Memory B cell (primary cell): ENCODE measurements at places on chromosomes 6 and 20.

- DNase-seq, result no peak
Measured at GRCh38 chr20:24998121-24998520, 5.6 kb upstream of the APMAP start.

DNA sequence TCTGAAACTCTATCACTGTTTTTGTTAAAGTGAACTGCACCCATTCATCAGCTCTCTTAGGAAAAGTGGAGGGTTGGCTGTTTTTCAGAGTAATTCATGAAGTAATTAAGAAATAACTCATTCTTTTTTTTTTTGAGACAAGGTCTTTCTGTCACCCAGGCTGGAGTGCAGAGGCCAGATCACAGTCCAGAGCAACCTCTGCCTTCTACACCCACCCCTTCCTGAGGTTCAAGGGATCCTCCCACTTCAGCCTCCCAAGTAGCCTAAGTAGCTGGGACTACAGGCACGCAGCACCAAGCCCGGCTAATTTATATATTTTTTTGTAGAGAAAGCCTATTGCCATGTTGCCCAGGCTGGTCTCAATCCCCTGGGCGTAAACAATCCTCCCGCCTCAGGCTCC, 2.6 kb downstream of the ZNFX1 start:
- DNase-seq, result no peak

DNA sequence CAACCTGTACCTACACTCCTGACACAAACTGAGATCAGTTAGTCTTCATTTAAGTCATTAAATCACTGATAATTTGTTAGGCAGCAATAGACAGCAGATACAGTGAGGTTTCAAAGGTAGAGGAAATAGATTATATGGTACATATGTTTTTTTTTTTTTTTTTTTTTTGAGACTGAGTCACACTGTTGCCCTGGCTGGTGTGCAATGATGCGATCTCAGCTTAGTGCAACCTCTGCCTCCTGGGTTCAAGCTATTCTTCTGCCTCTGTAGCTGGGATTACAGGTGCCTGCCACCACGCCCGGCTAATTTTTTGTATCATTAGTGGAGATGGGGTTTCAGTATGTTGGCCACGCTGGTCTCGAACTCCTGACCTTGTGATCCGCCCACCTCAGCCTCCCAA, 38.2 kb upstream of the KIF13A start:
- no peak for DNase-seq

- no peak for DNase-seq
Measured at GRCh38 chr20:56391596-56392131, 351 bp downstream of the AURKA start.
